ENCODE measurements at places on chromosomes 1 and 21. TPM values are rescaled to one million over a fixed set of nuclear protein-coding genes. Genes with fewer than 3 reads are reported as not detected.

The LRRC7 gene
- not detected for total RNA-seq

The KCNH1 gene
- total RNA-seq: 0.17 TPM

GRCh38 chr1:201251851-201252430, 31.4 kb upstream of the PKP1 start:
- no peak for DNase-seq

DNA sequence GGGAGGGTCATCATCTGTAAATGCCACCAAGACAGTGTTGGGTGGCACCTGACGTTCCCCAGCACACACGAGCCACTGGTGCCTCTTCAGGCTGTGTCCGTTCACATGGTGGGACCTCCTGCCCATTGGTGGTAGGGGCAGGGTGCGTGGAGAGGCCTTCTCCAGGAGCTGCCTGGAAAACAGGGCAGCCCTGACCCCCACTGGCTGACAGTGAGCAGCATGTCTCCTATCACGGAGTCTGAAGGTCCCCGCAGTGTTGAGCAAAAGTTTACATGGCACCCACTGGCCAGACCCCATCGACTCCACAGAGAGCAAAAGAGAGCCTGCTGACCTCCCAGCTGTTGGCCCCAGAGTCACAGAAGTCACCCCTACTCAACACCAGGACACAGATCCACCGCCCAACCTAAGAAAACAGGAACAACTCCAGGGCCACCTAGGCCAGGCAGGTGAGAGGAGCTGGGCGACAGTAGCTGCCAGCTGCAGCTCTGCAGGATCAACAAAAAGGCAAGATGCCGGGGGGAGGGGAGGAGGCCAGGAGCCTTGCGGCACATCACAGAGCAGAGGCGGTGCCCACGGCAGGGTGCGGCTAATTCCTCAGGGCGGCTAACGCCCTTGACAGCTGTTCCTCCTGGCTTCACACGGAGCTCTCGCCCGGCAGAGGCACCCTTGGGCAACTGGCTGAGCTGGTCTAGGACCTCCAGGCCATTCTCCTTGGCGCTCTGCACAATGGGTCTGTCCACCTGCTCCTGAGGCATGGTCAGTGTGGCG, 14.4 kb upstream of the IFI6 start:
- no peak for DNase-seq

GRCh38 chr1:151710187-151710840, 6.3 kb downstream of the CELF3 start:
- peak; percentile 24 for DNase-seq

Measured in fibroblast of lung (primary cell).